ENCODE measurements at places on chromosomes 5 and 9. TPM values are rescaled to one million over a fixed set of nuclear protein-coding genes. Genes with fewer than 3 reads are reported as not detected.

The CA9 gene
- 1.5 TPM for total RNA-seq

The SET gene
- 420 TPM for total RNA-seq

The GLDC gene
- 29.1 TPM for total RNA-seq

The RHOBTB3 gene
- 22.8 TPM for total RNA-seq

- H3K36me3 ChIP-seq = peaks cover 15% of the 10 kb centered on the region
- peaks cover 7% of the 10 kb centered on the region for H3K4me1 ChIP-seq
- no peak overlapping the region for H3K27ac ChIP-seq
These were observed 39.5 kb upstream of the PHF2 start for GRCh38 chr9:93536874-93537273.

DNA sequence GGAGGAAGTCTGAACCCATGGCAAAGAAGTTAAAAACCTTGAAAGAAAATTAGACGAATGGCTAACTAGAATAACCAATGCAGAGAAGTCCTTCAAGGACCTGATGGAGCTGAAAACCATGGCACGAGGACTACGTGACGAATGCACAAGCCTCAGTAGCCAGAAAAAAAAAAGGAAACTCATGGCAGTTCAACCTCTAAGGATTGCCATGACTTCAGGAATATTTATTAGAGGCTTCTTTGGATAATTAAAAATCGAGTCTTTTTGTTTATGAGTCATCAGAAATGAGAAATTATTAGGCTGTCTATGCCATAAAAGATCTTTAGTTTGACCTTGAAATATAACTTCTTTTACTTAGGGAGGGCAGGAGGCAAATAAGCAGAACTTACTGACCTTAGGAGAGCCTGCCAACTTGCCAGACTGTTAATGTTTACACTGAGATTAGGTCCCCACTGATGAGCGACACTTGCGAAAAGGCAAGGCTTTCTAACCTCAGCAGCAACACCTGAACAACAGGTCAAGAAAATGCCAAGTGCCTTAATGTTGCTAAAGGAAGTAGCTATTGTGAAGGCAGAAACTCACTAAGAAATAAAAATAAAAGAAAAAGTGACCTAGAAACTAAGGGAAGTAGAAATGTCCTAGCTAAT, 55.2 kb upstream of the TUSC1 start:
- no peak for DNase-seq
- peaks cover 3% of the 10 kb centered on the region for H3K36me3 ChIP-seq
- no peaks in the 10 kb centered on the region for H3K4me1 ChIP-seq
- peaks cover 1% of the 10 kb centered on the region for H3K27me3 ChIP-seq
- no peak overlapping the region for H3K4me3 ChIP-seq

DNA sequence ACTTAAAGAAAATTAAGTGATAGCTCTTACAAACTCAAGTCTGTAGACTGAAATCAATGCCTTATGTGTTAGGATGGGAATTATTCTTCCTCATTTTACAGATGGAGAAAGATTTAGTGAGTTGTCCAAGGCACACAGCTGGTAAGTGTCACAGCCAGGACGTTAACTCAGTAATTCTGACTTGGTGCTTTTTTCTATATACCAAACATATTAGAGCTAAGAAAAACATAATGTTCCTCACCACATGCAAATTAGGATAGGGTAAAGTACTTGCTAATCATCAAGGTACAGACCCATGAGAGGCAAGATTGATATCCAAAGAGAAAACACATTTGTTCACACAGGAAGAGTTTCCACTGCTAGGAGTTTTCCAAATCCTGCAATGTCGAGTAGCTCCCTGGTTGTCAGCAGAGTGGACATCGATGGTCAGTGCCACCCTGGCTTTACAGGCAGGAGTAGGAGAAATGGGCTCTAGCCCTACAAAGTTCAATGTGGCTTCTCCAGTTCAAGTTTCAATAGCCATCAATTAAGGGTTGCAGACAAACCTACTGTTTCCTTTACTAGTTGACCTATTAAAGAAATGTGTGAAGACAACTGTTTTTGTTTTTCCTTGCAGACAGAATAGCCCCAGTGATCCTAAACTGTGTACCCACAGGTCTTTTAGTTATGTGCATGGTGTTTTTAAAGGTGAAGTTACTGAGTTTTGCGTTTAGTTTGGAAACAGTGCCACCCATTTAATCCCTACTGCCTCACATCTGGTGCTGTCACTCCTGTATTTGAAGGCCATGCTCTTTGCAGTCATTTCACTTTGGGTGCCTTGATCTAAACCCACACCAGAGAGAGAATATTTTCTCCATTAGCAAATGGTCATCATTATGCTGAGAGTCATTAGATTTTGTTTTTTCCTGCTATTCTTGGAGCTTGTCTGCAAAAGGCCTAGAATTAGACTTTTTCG, 460.8 kb upstream of the SMARCA2 start:
- no peak for DNase-seq
- no peaks in the 10 kb centered on the region for H3K4me1 ChIP-seq

DNA sequence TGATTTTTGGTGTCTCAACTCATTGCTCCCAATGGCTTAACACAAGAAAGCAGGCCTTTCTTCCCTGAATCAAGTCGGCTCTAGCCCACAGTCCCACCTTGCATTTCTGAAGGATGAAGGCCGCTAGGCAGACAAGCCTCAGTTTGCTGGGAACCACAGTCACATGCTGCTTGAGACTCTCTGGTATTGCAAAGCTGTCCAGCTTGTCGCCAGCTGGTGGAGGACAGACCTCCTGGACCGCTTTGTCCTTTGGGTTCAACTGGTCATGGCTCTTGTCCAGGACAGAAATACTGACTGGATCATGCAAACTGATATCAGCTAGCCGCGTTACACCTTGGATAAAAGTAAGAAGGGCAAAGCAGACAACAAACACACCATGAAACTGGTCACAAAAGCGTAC, 23.1 kb downstream of the DDX31 start:
- no peak for DNase-seq
- no peak overlapping the region for H3K27ac ChIP-seq

DNA sequence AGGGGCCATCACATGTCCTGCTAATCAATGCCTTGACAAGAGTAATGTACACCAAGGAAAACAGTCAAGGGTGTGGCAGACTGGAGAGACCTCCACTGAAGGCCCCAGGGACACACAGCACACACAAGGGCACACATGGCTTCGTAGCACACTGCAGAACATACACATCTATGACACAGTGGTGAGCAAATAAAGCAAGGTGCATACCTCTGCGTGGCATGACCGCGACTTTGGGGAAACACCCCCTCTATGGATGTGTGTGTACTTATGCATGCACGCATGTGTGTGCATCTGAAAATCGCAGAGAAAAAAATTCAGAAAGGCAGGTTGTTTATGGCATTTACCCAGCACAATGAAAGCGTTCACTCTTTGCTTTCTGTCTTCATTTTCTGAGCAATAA, 20.5 kb downstream of the SEMA4D start:
- no peak for DNase-seq
- peaks cover 33% of the 10 kb centered on the region for H3K4me1 ChIP-seq
- H3K27me3 ChIP-seq = peaks cover 5% of the 10 kb centered on the region
- H3K36me3 ChIP-seq = no peaks in the 10 kb centered on the region
- H3K27ac ChIP-seq = peak overlapping the region; percentile 93

GRCh38 chr9:137708590-137709284, 89.9 kb downstream of the EHMT1 start:
- no peak for DNase-seq
- H3K4me1 ChIP-seq = peaks cover 13% of the 10 kb centered on the region
- no peak overlapping the region for H3K27ac ChIP-seq
- no peak overlapping the region for H3K4me3 ChIP-seq
- peaks cover 10% of the 10 kb centered on the region for H3K27me3 ChIP-seq

DNA sequence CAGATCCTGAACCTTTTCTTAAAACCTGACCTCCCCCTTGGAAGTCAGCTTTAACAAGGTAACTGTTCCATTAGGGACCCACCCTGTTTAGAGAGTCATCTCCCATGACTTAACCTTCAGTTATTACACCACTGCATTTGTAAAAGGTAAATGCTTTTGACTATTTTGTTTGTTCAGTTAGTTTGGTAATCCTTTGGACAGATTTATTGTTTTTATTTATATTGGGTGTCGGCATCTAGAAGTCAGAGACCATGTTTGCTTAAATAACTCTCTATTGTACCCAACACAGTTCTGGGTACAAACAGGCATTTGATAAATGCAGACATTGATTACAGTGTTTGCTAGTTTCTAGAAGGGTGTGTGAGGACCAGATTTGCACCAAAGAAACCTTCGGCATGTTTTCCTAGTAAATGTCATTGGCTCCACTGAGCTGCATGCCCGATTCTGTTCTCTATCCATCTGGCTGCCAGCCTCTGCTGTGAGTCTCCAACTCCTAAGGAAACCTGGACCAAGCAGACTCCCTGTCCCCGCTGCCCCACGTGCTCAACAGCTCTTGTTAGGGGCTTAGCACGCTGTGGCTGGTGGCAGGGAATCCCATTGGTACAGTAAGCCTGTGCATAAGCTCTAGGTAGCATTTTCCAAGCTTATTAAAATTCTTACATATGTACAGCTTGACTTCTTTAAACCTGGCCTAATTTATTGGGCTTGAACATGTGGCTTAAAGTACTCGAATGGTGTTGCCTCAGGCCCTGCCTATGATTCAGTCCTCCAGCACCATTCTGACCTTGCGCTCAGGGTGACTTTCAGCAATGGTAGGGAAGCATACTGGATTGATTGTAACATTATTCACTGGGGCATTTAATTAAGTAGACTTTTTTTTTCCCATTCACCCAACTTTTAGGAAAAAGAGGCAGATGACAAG, 6.6 kb downstream of the PCBD2 start:
- DNase-seq = no peak
- no peak overlapping the region for H3K27ac ChIP-seq

GRCh38 chr9:114754581-114754980, 51.3 kb downstream of the TNFSF15 start:
- no peak for DNase-seq
- no peaks in the 10 kb centered on the region for H3K27me3 ChIP-seq
